ENCODE measurements at places on chromosomes 2 and 18.

DNA sequence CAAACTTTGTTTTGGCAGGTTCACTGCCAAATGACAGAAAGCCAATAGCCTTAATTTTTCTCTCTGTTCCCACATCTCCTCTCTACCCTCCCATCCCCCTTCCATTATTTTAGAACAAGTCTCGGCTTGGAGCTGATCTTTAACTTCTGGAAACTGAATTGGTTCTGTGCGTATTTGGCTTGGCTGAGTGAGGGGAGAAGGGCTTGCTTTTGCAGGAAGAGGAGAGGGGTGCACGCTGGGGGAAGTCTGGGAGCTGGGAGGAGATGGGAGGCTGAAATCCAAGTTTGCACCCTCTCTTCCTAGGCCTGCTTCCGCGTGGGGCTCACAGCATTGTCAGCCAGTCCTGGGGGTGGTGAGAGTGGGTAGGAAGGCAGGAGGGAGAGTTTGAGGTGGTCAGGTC, 176.1 kb upstream of the SPRED2 start:
- DNase-seq = no peak

DNA sequence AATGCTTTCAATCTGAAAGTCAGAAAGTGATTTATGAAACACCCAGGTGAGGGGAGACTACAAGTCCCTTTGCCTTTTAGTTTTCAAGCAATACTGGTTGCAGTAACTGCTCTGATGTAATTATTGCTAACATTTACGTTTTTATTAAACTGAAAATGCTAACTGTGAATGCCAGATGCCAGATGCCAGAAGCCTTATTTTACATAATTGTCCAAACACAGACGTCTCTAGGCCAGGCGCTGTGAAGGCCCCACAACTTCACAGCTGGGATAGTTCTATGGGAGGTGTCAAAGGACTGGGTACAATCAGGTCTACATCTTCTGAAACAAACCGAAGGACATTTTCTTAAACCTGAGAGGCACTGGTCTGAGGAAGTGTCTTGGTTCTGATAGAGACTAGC, 27.5 kb upstream of the MSGN1 start:
- no peak for DNase-seq

- no peak for DNase-seq
Measured at GRCh38 chr2:715854-716560, 38.8 kb upstream of the TMEM18 start.

- DNase-seq = no peak
Measured at GRCh38 chr18:59616501-59616900, 80.7 kb downstream of the CCBE1 start.

GRCh38 chr18:79442508-79443221, 46.9 kb downstream of the NFATC1 start:
- DNase-seq = no peak

GRCh38 chr2:217092710-217093379, 233.0 kb upstream of the TNP1 start:
- DNase-seq = no peak

GRCh38 chr18:68454511-68455228, 260.2 kb downstream of the TMX3 start:
- DNase-seq = no peak
